ENCODE measurements at places on chromosomes 13 and 19.
A peak's percentile ranks its signal among the peaks of the same experiment; 100 is the strongest.

GRCh38 chr13:24827799-24828198, 63.8 kb downstream of the RNF17 start:
- no peak for DNase-seq

DNA sequence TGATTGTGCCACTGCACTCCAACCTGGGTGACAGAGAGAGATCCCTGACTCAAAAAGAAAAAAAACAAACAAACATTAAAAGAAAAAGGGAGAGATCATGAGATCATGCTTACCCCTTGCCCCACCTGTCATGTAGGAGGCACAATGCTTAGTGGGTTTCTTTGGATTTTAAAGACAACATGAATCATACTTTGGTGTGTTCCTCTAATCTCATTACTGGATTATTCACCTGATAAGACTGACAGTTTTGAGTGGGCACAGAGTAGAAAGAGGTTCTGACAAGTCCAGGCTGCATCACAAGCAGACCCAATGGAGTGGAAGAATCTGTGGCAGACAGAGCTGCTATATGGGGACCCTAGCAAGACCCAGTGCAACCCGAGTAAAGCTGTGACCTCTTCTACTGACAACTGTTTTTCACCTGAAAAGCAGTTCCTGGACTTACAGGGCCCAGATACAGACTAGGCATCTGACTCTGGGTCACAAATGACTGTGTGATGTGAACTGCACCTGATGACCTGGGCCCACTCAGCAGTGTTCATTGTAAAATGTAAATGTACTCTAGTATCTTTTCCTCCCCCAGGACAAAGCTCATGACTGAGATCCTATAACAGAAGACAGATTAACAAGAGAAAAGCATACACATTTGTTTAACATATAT, 28.9 kb upstream of the USP12 start:
- DNase-seq: no peak

DNA sequence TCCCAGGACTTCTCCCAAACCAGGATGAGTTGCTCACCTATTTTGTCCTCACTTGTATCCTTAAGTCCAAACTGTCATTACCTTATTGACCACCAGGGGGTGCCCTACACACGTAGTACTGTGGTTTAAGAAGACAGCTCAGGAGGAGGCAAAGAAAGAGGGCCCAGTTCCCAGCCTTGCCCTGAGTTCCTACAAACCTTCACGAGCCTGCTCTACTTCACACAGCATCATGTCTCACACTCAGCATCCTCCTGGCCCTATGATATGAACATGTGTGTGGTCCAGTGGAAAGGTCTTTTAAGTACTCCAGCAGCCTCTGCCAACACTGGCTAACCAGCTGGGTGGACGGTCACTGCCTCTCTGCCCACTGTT, 8.1 kb upstream of the ZNF784 start:
- peak; percentile 94 for DNase-seq

GRCh38 chr13:114226088-114226487, 8.6 kb upstream of the CDC16 start:
- DNase-seq: no peak

DNA sequence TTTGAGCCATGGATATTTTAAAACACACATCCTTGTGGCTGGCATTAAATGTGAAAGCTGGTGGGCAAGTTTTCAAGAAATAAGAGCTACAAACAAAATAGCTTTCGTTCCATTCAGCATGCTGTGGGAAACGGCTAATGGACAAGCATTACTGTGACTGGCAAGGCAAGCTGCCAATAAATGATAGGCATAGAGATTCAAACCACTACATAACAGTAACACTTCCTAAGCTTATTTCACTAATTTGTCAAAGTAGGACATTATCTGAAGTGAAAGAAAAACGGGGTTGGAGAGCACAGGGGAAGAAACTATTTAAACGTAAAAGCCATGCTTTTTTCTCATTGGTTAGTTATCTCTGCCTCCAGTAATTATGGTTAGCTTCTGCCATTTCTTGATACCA, 26.0 kb downstream of the OBI1 start:
- DNase-seq: no peak

- DNase-seq: peak; percentile 90
Observed at GRCh38 chr19:43519436-43520088, 7.4 kb downstream of the ETHE1 start.

GRCh38 chr13:45728759-45729158, 26.6 kb downstream of the CBY2 start:
- DNase-seq: no peak

GRCh38 chr19:34499155-34499834, 17.7 kb downstream of the WTIP start:
- DNase-seq: no peak

- DNase-seq: no peak
Observed at GRCh38 chr19:51127755-51128154, 3.0 kb downstream of the SIGLEC9 start.

- no peak for DNase-seq
Observed at GRCh38 chr19:57348136-57348535, 2.9 kb upstream of the ZNF304 start.

- no peak for DNase-seq
Observed at GRCh38 chr13:93270769-93271742, 44.4 kb downstream of the GPC6 start.

GRCh38 chr13:32206097-32206740, 108.9 kb downstream of the ZAR1L start:
- no peak for DNase-seq

- DNase-seq: peak; percentile 75
Observed at GRCh38 chr13:41458761-41459431, 1.5 kb downstream of the RGCC start.

GRCh38 chr19:20660473-20661140, 764 bp downstream of the ZNF626 start:
- DNase-seq: no peak

GRCh38 chr13:91101381-91101780, 246.1 kb upstream of the MIR17HG start:
- no peak for DNase-seq

DNA sequence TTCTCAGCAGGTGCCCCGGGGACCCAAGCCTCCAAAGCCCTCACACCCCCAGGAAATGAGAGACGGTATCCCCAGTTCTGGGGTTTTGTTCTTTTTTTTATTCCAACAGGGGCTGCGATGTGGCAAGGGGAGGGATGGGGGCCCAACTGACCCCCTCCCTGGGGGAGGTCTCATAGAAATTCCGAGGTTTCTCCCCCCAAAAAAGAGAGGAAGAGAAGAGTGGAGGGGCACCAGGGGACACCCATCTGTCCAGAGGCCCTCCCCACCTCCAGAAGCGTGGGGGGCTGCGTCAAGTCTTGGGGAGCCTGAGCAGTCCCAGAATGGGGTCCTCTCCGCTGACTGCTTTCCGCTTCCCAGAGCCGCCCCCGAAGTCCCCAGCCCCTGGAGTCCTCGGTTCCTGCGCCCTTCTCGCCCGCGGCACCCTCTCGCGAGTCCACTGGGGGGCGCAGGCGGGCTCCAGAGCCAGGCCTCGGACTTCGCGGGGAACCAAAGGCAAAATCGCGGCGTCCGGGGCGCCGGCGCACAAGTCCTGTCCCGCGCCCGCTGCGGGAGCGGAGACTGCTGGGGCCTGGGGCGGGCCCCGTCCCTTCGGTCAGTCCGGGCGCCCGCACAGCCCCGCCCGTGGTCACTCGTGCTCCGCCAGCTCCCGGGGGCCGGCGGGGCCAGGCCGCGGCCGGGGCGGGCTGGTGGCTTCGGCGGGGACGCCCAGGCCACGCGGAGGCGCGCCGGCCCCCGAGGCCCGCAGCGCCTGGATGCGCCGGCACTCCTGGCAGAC, 4.4 kb upstream of the ATP1A3 start:
- DNase-seq: peak; percentile 78

GRCh38 chr19:44689290-44690130, 9.4 kb upstream of the CEACAM16 start:
- DNase-seq: peak; percentile 92

DNA sequence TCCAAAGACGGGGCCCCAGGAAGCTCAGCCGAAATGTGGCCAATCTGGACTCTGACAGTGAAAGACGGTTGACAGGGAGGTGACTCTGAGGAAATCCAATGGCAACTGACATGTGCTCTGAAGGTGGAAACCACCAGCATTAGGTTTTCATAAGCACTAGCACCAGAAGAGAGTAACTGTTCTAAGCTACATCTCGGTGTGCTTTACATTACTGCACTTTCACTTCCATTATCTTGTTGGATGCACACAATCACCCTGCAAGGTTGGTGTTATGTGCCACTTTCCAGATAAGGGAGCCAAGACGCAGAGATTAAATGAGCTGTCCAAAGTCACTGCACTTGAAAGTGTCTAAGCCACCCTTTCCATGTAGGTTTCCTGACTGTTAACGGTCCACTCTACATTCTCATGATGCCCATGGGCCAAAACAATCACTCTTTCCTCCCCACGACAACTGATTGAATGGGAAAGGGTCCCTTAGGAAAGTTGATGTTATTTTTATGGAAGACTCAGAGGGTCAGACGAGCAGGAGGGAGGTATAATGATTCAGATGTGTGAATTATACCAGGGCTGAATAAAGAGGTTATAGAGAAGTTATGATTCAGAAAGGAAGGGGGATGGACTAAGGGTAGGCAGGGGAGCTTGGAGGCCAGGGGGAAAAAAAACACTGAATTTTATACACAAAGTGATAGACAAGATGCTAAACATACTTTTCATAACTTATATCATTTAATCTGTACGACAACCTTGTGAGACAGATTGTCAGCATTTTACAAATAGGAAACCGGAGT, 52.8 kb downstream of the RUBCNL start:
- no peak for DNase-seq

- DNase-seq: no peak
Observed at GRCh38 chr13:34842466-34842865, 99.6 kb upstream of the NBEA start.

- no peak for DNase-seq
Observed at GRCh38 chr19:41638641-41639081, 11.8 kb upstream of the CEACAM4 start.

DNA sequence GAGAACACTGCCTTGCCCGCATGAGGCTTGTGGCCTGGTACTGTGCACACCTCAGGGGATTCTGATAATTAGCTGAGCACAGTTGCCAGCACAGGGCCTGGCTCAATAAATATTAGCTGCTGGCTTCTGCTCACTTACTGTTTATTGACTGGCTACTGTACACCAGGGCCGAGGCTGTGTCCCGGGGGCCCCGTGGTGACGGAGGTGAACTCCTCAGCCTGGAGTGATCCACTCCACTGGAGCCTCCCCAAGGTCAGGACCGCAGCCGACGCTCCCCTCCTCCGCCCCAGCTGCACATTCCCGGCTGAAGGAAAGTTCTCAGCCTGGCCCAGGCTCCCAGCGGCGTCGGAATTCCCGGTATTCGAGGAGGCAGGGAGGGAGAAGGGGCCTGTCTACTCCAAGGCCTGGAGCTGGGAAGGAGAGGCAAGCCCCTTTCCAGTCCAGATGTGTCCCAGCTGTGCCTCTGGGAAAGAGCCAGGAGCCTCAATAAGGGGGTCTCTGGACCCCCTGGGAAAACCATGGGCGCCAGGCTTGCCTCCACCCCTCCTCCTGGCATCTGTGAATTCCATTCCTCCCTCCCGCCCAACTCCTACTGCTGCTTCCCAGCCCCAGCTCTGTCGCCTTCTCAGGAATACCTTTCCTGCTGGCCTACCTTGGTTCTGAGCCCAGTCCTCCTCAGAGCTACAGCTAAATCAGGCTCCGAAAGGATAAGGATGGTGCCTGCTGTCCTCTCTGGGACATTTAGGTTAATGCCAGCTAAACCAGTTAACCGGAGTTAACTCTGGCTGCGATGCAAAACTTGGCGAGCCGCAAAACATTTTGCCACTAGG, 7.3 kb downstream of the RPS16 start:
- no peak for DNase-seq

GRCh38 chr13:33707449-33707848, 110.5 kb upstream of the RFC3 start:
- DNase-seq: no peak

DNA sequence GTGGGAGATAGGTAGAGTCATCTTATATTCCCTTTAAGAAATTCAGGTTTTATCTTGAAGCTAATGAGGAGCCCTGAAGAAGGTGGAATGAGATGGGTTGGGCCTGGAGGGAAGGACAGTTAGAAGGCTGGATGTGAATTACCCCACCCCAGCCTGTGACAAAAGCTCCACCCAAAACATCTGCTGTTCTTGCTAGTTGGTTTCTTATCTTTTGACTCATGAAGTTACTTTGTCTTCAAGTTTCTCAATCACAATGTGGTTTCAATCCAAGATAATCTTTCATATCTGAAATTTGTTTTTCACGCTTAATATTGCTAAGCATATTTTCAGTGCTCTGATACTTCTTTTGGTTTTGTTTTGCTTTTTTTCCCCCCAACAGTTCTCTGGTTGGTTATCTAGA, 38.3 kb upstream of the HMGB1 start:
- DNase-seq: peak; percentile 26

GRCh38 chr13:77660841-77661250, 36.6 kb upstream of the SLAIN1 start:
- DNase-seq: no peak

- no peak for DNase-seq
Observed at GRCh38 chr13:105740739-105741138, 794.7 kb downstream of the EFNB2 start.

DNA sequence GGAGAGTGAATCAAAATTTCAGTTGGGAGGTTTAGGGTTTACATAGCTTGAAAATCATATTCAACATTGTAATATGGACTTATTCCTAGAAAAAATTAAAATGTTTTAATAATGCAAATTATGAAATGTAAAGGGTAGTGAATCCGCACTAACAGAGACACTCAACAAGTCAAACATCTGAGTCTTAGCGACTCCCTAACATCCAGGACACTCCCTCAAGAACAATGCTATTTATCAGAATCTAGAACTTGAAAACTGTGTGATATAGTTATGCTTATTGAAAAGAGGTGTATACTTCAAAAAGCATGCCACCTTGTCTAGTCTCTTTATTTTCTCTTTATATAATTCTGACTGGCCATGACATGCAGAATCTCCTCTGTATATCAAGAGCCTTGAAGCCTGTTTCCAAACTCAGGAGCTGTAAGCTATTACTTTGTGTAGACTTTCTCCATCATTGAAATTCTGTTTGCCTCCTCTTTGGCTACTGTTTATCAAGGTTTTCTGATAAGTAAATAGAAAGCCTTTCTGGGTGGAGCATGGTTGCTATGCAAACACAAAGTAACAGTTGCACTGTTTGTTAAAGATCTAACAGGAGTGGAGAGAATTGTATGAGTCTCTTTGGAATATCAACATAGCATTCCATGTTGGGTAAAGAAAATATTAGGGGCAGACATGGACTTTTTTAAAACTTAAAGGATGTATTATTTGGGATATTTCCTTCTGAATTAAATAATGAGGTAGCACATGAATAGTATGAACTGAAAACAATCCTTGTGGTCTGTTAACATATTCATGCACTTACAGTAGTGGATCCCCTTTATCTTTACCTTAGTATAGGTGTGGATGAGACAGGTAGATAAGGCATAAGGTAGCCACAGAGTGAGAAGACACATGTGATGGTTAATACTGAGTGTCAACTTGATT, 56.4 kb upstream of the MBNL2 start:
- DNase-seq: no peak

Measured in stimulated activated CD8-positive, alpha-beta memory T cell treated with anti-CD3 and anti-CD28 coated beads, Interleukin-4, amount 100 ng/mL, for 48 hours (primary cell).